ENCODE measurements at places on chromosomes 4 and X.

DNA sequence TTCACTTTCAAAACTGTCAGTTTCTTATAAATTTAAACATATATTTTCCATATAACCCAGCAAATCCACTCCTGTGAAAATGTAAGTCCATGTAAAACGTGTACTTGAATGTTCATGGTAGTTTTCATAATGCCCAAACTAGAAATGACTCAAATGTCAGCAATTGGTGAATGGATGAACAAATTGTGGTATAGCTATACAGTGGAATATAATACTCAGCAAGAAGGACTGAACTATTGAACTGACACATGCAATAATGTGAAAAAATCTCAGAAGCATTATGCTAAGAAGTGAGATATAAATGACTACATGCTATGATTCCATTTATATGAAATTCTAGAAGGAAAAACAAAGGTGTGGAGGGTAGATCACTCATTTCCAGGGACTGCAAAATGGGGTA is 52.2 kb downstream of the USP53 start:
- no peak for DNase-seq

- DNase-seq = no peak
Measured at GRCh38 chr4:114028071-114028470, 48.6 kb upstream of the ARSJ start.

DNA sequence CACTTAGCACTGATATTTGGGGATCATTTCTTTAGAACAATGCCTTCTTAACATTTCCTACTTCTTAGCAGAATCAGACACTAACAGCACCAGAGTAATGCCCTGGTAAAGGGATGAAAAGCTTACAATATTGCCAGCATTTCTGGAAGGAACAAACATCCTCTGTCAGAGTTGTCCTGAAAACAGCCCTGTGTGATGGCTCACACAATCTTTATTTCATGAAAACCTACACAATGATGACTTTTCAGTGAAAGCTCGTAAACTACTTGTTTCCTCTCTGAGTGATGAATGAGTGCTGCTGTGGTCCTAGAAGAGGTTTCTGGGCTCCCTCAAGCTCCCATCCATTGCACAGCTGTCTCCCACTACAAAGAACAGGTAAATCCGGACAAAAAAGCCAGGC is 52.8 kb downstream of the GPC4 start:
- DNase-seq = no peak

- no peak for DNase-seq
Measured at GRCh38 chr4:32840461-32841189, 2120.5 kb downstream of the PCDH7 start.

GRCh38 chr4:144115519-144115918 is 25.0 kb downstream of the GYPA start:
- no peak for DNase-seq

DNA sequence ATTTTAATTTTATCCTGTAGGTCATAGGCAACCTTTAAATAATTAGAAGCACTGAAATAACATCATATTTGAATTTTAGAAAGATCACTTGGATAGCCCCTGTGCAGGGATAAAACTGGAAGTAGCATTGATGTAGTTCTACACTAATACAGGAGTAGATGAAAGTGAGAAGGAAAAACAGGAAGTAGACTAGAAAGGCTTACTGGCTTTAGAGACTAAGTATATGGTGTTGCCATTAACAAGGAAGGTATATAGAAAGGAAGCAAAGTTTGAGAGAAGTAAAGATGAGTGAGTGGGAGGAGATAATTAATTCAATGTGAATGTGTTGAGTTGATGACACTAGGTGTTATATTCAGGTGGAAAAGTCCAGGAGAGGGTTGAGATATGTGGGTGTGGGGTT is 73.1 kb upstream of the EPGN start:
- no peak for DNase-seq

GRCh38 chrX:38275615-38276014 is 51.7 kb downstream of the RPGR start:
- DNase-seq = no peak

- DNase-seq = no peak
Measured at GRCh38 chrX:71393919-71394318, 27.8 kb downstream of the TAF1 start.

DNA sequence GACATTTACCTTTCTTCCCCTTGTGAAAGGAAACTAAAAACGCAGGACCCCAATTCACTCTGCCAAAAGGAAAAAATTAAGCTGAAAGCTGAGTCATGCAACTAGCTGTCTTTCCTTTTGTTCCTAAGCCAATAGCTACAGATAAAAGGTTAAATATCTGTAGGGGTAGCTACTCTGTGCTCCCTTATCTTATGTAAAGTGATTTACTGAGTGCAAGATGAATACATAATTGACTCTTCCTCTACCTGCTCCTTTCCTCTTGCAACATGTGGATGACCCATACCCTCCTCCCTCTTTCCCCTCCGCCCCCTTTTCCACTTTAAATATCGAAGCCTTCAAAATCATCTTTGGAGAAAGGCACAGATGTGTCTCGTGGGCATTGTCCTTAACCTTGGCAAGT is 68.0 kb upstream of the ZNF157 start:
- no peak for DNase-seq

- no peak for DNase-seq
Measured at GRCh38 chrX:2521092-2521926, 20.5 kb upstream of the DHRSX start.

DNA sequence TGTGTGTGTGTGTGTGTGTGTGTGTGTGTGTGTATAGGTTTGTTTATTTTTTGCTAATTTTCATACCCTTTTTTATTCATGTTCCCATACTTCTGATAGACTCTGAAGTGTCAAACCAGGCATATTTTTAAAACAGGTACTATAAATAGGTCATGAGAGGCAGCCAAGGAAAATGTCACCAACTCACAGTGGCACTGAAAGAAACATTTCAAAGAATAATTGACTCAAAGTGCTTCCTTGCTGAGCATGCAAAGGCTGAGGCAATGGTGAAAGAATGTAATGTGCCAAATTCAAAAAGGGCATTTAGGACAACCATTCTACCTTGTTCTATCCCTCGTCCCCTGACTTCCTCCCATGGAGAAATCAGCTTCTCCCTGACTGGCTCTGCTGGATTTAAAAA is 95.5 kb downstream of the EIF4E start:
- DNase-seq = no peak

DNA sequence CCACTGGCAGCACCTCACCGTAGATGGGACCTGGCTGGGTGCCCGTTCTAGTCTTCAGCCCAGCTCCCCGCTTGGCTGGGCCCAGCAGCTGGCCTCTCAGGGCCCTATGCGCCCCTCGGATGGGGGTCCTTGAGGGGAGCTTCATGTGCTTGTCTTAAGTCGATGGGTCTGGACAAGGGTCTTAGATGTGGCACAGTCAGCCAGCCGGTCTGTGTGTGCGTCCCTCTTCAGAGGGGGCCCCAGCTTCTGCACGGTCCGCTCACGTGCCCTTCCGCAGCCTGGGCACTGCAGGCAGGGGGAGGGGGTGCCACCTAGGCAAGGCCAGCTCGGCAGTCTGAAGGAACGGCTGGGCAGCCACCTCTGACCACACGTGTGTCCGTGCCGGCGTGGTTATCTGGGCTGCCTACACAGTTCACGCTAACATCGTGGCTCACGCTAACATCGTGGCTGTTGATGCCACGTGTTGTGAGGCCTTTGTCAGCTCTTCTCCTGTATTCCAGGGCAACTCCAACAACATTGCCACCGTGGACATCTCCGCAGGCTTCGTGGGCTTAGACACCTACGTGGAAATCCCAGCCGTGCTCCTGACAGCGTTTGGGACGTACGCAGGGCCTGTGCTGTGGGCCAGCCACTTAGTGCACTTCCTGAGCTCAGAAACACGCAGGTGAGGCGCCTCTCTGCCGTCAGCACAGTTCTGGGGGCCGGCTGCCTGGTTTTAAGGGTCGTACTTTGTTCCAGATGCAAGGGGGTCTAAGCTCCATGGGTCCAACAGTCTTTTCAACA is 34.5 kb downstream of the PIGG start:
- DNase-seq = no peak

- DNase-seq = no peak
Measured at GRCh38 chrX:28229217-28229616, 248.0 kb upstream of the DCAF8L1 start.

DNA sequence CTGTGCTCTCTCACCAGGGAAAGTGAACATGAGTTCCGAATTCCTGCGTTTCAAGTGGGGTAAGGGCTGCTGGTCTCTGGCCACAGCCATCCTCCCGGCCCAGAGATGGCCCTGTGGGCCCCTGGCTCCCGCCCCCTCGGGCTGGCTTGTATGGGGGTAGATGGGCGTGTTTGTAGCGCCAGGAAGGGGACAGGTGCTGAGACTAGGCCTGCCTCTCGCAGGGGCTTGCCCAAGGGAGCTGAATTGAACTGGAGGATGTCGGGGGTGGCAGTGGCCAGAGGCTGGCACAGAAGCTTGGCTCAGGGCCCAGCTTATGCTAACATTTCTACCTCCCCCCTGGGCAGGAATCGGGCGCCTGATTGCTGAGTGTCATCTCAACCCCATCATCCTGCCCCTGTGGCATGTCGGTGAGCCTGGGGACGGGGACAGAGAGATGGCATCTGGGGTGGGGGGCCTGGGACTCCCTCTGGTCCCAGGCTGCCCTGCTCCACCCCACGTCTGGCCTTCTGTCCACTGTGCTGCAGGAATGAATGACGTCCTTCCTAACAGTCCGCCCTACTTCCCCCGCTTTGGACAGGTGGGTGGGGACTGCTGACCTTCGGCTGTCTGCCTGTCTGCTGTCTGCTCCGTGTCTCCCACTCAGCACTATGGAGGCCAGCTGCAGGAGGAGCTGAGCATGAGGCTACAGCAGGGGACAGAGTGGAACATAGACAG is 8.5 kb downstream of the TAFAZZIN start:
- DNase-seq = no peak

DNA sequence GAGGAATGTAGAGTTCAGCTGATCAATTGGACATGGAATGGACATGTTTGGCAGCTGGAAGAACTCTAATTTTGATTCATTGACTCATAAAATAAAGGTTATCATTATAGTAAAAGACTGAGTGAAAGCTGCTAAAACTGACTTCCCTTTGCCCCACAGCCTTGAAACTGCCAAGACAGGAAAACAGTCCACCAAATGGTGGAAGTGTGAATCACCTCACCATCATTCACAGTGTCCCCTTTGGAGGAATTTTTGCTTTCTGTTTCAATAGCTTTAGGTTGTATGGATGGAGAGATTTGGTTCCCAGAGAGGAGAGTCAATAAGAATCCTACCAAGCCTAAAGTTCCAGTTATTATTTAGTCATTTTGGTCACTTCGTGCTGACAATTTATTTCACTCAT is 20.8 kb upstream of the FREM3 start:
- DNase-seq = no peak

- no peak for DNase-seq
Measured at GRCh38 chr4:38762560-38762959, 20.2 kb downstream of the TLR10 start.

- DNase-seq = no peak
Measured at GRCh38 chr4:28449085-28449484, 1588.4 kb downstream of the STIM2 start.

DNA sequence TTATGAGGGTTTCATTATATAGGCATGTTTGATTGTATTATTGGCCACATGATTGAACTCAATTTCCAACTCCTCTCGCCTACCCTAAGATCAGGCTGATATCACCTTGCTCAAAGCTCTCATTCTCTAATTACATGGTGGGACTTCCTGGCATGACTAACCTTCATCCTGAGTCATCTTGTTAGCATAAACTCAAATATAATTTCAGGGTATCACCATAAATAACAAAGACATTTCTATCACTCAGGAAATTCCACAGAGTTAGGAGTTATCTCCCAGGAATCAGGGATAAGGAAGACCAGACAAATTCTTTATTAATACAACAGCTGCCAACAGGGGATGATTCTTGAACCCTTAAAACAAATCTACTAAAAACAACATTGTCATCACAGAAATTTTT is 90.7 kb downstream of the NDST3 start:
- no peak for DNase-seq

- DNase-seq = no peak
Measured at GRCh38 chrX:5537098-5537497, 691.6 kb downstream of the NLGN4X start.

- no peak for DNase-seq
Measured at GRCh38 chrX:151763711-151764110, 29.2 kb downstream of the CNGA2 start.

DNA sequence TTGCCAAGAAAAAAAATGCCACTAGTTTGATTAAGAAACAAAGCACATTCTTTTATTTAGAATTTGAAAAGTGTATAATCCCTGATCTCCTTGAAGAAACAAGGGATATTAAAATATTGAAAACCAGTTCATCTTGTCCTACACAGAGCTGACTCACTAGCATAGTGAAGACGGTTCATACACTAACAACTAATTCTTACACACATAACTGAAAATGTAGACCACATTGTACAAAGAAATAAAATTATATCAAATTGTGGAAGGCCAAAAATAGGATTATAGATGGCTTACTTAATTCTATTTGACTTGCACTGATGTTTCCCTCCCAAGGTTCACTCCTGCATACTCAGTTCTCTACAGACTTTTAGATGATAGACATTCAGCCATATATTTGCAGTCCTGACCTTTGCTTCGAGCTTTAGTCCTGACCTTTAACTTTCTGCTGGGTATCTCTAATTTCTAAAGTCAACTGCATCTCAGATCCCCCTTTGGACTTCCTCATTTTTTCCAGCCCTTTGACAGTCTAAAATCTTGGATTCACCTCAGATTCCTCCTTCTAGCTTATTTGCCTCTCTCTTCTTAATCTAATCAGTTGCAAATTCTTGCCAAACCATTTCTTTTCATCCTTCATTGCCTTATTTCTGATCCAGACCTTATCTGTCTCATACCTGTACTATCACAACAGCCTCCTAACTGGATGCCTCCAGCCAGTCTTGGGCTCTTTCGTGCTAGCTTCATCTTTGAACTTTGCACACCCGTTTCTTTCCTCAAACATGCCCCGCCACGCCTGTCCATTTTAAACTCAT is 4.5 kb upstream of the WWC2 start:
- DNase-seq = no peak

DNA sequence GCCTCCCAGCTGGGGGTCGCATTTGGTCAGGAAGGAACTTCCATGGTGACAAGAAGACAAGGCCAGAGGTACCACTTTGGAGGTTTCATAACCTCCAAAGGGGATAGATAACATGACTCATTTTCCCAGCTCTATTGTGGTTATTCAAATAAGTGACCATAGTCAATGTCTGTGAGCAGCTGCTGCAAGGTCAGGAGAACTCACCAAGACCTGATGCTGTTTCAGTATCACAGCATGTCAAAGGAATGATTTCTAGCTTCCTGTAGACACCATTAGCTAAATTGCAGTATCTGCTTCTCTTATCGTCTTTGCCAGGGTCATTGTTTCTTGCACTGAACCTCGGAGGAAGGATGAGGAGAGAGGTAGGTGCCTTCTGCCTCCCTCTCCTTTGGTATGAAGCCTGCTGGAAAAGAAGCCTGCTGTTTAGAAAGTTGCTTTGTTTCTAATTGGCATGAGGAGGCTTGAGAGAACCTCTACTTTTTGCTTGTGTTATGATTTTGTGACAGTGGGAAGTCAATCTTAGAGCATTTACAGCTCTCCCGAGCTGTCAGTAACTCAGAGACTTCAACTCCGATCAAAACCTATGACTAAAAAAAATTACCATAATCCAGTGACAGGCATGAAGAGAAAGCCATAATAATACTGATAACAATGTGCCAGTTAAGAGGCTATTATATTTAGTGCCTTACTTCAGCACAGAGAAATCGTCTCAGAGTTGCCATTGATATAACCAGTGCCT is 38.0 kb upstream of the GATB start:
- DNase-seq = no peak

GRCh38 chrX:24259544-24260240 is 54.2 kb downstream of the SUPT20HL2 start:
- no peak for DNase-seq

All from activated effector memory CD4-positive, alpha-beta T cell treated with Interleukin-2 at 50 U/mL for 16 hours (primary cell).